Cerebellar cortex (tissue), 1 donor: ENCODE measurements at places on chromosomes 12 and 14.

DNA sequence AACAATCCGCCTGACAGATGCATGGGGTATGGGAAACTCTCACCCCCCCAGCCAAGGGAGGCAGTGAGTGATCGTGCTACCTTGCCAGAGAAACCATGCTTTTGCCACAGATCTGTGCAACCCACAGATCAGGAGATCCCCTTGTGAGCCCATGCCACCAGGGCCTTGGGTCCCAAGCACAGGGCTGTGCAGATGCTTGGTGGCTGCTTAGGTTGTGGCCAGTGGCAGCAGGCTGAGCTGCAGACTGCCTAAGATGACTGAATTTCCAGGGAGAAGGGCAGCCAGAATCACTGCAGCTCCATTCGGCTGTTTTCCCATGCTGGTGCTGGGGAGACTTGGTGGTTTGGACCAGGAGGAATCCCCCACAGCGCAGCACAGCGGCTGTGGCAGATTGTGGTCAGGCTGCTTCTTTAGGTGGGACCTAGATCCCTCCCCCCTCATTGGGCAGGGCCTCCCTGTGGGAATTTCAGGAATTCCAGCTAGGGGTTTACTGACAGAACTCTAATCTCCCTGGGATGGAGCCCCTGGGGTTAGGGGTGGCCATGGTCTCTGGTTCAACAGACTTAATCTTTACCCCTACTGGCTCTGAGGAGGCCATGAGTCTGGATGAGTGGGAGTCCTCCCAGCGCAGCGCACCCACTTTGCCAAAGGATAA is 264.6 kb upstream of the DAAM1 start:
- no peak for DNase-seq

DNA sequence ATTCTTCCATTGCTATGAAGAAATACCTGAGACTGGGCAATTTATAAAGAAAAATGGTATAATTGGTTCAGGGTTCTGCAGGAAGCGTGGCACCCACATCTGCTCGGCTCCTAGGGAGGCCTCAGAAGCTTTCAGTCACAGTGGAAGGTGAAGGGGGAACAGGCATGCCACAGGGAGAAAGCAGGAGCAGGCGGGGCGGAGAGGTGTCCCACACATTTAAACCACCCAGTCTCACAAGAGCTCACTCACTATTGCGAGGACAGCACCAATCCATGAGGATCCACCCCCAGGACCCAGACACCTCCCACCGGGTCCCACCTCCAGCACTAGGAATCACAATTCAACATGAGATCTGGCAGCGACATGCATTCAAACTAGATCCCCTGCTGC is 56.0 kb upstream of the C14orf180 start:
- no peak for DNase-seq

DNA sequence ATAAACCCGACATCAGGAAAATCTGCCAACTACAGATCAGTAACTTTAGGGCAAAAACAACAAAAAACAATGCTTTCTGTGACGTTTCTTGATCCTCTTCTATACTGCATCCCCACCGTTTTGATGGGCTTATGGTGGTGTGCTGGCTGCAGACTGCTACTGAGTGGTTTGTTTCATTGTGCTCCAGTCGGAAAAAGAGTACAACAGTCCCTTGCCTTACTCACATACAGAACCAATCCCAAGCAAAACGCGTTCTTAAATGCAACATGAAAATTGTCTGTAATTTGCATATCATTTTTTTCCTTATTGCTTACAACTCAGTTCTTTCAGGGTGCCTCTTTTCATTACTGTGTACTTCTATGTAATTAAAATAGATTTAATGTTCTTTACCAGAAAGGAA is 2.3 kb downstream of the ETV6 start:
- DNase-seq: no peak

DNA sequence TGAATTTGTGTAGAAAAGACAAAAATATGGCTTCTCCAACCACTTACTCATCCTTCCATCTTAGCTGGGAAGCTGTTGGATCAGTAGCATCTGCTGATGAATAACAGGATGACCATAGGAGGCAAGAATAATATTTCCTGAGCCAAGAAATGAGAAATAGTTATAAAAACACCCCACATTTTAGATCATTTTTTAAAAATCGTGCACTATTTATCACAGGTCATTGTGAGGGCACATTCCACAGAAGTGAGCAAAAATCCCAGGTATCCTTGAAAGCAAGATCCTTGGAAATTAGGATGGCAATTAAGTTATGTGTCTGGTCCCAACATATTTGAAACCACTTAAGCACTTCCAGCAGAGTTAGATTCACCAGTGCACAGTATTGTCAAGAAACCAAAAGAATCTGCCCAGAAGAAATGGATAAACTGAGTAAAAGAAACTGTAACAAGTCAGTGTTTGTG is 8.4 kb downstream of the FAR2 start:
- DNase-seq: no peak

DNA sequence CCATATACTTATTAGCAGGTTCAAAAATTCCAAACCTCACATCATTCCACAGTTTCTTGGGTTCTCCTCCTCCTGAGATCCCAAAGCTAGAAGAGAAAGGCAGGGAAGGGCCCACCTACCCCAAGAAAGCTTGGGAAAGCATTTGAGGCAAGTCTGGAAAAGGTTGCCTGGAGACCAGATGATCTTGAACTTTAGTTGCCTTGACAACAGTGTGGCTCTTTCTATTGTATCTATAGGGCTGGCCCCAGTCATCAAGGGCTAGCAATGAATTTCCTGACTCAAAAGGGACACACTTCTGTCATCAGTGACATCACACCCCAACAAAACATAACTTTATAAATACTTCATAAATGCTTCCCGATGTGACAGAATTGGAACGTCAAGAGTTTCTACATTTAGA is 40.0 kb downstream of the ZFYVE1 start:
- no peak for DNase-seq

DNA sequence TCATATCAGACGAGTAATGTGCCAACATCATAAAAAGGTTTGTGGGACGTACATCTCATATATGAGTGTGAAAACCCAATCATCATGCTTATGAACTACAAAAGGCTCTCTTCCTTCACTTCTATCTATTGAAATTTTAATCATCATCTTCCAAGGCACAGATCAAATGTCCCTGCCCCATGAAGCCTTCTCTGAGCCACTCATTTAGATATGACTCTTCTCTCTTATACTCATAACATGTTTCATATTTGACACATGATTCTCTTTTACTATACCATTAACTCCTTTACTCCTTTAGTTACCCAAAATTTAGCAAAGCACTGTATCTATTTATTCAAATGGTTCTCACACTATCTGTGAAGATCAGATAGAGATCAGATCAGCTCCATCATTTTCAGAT is 22.2 kb downstream of the RALGAPA1 start:
- no peak for DNase-seq
